Body of pancreas (tissue), 4 donors: ENCODE measurements at places on chromosomes 7 and 10. TPM values are rescaled to one million over a fixed set of nuclear protein-coding genes. Genes with fewer than 3 reads are reported as not detected.

The CDK14 gene
- 35.6 TPM for total RNA-seq

The ACSM6 gene
- 0.52 TPM for total RNA-seq

DNA sequence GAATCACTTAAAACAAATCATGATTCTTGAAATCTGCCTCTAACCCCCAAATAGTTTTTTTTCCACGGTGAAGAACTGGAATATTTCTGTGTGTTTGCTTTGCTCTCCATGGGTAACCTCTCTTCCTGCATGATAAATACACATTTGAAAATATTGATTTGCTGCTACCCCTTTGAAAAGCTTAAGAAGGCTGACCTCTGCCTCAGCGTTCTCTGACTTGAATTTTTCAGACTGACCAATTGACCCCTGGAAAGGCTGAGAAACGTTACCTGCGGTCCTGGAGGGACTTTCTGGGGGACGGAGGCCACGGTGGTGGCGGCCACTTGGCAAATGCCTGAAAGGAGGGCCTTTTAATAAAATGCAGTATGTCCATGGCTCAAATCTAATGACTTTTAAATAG is 520.2 kb downstream of the LRMDA start:
- H3K4me3 ChIP-seq = no peak overlapping the region
- H3K27ac ChIP-seq = no peak overlapping the region
- H3K4me1 ChIP-seq = no peaks in the 10 kb centered on the region
- H3K27me3 ChIP-seq = no peaks in the 10 kb centered on the region
- H3K36me3 ChIP-seq = no peaks in the 10 kb centered on the region

GRCh38 chr7:15446722-15447121 is 115.1 kb downstream of the AGMO start:
- no peaks in the 10 kb centered on the region for H3K4me1 ChIP-seq
- no peaks in the 10 kb centered on the region for H3K36me3 ChIP-seq
- H3K27me3 ChIP-seq = no peaks in the 10 kb centered on the region
- H3K27ac ChIP-seq = no peak overlapping the region

DNA sequence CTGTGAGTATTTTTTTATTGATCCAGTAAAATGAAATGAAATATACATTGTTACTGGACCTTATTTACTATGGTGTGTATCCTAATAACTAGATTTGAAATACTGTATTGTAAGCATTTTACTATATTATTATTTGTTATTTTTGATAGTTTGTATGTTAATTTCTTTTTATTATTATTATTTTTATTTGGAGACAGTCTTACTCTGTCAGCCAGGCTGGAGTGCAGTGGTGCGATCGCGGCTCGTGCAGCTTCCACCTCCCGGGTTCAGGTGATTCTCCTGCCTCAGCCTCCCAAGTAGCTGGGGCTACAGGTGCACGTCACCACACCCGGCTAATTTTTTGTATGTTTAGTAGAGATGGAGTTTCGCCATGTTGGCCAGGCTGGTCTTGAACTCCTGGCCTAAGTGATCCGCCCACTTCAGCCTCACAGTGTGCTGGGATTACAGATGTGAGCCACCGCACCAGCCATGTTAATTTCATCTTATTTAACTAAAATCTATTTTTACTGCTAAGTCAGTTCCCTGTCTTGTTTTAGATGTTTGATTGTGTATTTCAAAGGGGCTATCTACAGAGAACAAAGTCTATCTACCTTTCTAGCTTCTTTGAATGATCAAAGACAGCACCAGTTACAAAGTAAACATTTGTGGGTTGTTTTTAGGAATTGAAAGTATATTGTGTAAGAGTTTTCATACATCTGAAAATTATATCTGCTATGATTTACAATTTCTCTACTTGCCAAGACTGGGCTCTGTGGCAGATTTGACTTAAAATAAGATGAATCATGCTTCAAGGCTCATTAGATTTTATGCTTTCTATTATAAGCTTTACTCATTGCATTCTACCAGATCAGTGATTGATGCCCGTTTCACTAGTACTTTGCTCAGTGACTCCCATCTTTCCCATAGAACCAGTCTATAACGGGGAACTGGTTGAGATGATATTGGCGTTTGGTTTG is 41.6 kb downstream of the CDC123 start:
- peaks cover 8% of the 10 kb centered on the region for H3K4me1 ChIP-seq
- no peak overlapping the region for H3K4me3 ChIP-seq
- H3K36me3 ChIP-seq = peaks cover 7% of the 10 kb centered on the region
- H3K27ac ChIP-seq = no peak overlapping the region

DNA sequence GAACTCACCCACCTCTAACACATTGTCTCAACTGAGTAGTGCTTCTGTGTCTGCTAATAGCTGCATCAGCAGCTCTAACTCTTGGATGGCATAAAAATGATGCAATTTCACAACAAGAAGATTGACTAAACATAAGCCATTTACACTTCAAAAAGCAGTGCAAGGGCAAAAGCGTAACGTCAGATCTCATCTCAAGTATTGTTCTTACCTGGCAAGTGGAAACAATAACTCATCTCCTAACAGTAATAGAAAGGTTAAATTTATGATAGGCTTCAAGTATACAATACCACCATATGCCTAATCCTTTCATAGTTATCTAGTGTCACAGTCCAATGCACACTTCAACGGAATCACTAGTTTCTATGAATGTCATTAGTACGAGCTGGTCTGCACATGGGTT is 14.8 kb downstream of the TPK1 start:
- no peak for DNase-seq
- H3K4me3 ChIP-seq = no peak overlapping the region
- H3K4me1 ChIP-seq = peaks cover 11% of the 10 kb centered on the region
- no peak overlapping the region for H3K27ac ChIP-seq
- H3K36me3 ChIP-seq = no peaks in the 10 kb centered on the region
- no peaks in the 10 kb centered on the region for H3K27me3 ChIP-seq
